Activated naive CD4-positive, alpha-beta T cell treated with anti-CD3 and anti-CD28 coated beads, Interleukin-2, amount 50 U/mL, for 72 hours (primary cell): ENCODE measurements at places on chromosomes 7 and 10. TPM values are rescaled to one million over a fixed set of nuclear protein-coding genes. Genes with fewer than 3 reads are reported as not detected.

DNA sequence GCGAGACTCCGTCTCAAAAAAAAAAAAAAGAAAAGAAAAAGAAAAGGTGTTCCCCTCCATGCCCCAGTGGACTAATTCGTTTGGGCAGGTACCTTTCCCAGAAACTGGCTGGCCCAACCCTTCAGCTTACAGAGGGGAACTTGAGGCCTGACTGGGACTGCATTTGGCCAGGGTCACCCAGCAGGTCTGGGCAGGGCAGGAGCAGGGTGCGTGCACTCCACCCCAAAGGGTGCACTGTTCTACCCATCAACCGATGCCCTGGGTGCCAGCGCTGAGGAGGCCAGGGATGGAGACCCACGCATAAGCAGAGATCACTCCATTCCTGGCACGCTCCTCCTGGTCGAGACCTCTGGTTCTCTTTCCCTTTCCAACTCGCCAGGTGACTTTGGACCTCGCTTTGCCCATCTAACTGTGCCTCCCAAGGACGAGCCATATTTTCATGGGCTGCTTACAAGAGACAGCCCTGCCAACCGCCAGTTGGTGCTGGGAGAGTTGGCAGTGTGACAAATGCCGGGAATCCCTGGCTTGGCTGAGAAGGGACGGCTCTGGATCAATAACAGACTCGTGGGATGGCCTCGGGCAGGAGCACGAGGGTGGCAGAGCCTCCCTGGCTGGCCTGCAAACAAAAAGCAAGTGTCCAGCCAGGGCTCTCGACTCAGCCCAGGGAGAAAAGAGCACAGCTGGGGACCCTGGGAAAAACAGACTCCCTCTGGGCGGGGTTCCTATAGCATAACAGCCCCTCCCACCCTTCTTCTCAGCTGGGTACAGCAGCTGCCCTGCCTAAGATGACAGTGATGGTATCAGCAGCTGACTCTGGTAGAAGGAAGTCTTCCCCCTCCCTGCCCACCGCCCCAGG lies 7.9 kb downstream of the HSPB1 start:
- no peak for DNase-seq

- no peak for DNase-seq
Observed at GRCh38 chr7:97422046-97422445, 304.5 kb downstream of the SDHAF3 start.

- no peak for DNase-seq
Observed at GRCh38 chr7:32243687-32244290, 173.6 kb upstream of the PDE1C start.

DNA sequence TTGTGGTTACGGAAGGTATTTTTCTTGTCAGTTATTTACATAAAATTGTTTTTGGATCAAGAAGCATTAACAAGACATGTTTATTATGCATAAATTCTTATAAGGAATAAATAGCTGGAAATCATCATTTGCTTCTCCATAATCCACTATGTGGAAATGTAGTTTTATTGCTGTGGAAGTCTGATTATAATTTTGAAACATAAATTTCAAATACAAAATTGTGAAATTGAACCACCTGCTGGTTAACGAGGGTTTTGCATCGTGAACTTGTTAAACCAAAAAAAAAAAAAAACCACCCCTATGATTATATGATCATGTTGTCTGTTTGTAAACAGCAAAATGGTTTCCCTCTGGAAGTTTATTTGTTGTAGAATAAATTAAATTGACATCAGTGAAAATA lies 25.9 kb downstream of the ABRAXAS2 start:
- DNase-seq, result no peak

DNA sequence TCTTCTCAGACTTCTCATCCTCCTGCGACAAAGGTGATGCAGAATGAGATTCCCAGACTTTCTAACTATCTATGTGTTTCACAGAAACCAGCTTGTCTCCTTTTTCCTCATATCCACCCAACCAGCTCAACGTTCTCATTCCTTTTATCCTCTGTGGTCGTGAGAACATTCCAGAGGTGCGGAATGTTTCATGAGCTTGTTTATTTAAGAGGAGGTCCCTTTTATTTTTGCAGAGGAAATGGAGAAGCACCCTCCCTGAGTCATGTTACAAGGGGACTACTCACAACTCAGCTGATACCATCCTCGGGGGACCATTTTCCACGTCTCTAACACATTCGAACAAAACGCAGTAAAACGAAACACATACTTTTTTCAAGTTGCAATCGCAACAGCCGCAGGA lies 93.2 kb downstream of the ZRANB1 start:
- no peak for DNase-seq

GRCh38 chr10:113525713-113526112 lies 27.1 kb upstream of the HABP2 start:
- no peak for DNase-seq

DNA sequence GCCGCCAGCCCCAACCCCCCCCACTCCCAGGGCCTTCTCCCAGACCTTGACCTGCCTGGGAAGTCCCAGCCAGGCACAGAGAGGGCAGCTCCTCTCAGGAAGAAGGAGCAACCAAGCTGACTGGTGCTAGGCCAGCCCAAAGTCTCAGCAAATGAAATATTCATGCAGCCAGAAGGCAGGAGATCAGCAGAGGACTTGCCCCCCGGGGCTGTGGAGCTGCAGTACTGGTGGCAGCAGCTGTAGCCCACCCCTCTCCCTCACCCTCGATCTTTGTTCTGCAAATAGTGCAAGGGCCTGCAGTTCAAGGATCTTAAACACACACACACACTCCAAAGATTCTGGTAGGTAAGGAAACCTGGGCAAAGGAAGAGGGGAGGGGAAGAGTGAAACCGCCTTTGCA lies 3.5 kb upstream of the SRRM3 start:
- no peak for DNase-seq

GRCh38 chr10:22427890-22428571 lies 82.7 kb downstream of the SPAG6 start:
- DNase-seq, result no peak

Gene GRK5
- total RNA-seq, result 21.2 TPM

GRCh38 chr10:34290412-34291081 lies 524.5 kb downstream of the PARD3 start:
- DNase-seq, result no peak

Gene RNF148
- total RNA-seq, result not detected

DNA sequence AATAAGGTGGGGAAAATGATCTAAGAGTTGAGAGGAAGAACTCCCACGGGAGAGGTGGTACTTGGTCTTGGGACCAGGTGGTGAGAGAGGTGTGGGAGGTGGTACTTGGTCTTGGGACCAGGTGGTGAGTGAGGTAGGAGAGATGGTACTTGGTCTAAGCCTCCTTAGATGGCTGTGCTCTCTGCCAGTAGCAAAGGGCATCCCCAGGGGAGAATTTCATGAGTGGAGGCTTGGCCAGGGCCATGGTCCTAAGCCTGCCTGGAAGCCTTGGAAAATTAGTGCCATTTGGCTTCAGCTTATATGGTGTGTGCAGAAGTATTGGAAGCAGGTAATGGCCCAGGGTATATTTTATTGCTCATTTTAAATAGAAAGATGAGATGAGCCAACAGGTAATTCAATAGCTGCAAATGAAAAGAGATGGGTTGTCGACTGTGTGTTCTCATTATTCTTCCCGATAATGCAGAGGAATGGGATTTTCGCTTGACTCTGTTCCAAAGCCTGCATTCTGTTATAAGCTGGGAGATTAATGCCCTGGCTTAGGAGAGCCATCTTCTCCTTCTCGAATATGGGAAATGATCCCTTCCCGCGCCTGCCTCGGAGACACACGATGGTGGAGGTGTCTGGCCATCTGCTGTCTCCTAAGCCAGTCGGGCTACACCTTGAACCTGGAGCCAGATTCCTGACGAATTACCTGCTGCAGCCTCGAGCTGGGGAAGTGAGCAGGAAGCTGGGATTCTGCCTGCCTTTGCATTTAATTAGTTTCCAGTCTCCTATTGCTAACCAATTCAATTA lies 287.8 kb downstream of the GALNT17 start:
- DNase-seq, result no peak

DNA sequence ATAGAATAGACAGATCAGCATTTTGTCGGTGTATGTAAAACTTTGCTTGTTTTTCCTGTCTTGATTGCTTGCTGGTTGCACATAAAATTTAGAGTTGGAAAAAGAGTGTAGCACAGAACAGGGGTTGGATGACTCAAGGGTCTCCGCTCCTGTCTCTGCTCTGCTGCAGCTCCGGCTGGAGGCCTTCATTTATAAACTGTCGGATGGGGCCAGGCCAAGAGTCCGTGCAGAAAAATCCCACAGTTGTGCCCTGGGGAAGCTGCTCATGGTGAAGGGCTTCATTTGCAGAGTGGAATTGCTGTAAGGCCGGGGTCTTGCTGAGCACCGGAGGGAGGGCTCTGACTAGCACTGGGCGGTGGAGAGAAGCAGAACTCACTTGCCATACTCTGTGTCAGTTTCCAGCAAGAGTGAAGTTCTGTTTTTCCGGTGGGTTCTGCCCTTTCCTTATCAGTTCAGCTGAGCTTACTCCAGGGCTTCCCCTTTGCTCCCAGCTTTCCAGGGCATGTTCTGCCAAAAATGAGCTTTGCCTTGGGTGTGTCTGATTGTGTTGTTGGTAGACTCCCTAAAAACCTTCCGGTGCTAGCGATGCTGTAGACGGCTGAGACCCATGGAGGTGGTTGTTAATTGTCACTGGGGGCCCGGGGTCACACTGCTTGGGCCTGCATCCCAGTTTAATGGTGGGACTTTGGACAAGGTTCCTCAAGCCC lies 67.2 kb downstream of the CAMK1D start:
- DNase-seq, result no peak

DNA sequence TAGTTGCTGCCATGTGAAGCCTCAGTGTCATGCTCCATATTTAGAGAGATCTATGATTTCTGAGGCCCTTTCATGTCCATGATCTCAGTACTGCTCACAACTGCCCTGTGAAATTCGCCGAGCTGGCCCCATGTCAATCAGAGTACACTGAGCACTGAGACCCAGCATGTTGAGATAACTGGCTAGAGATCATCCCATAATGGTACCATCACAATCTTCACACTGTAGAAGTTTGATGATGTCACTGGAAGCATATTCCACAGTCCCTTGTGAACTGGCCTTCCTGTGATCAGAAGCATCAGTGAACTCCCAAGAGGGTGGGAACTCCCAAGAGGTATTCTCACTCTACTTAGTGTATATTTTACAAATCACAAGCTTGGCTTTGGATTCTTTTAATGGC lies 116.0 kb downstream of the EGFR start:
- DNase-seq, result no peak

GRCh38 chr7:27123477-27124053 lies 7.0 kb downstream of the HOXA4 start:
- no peak for DNase-seq

DNA sequence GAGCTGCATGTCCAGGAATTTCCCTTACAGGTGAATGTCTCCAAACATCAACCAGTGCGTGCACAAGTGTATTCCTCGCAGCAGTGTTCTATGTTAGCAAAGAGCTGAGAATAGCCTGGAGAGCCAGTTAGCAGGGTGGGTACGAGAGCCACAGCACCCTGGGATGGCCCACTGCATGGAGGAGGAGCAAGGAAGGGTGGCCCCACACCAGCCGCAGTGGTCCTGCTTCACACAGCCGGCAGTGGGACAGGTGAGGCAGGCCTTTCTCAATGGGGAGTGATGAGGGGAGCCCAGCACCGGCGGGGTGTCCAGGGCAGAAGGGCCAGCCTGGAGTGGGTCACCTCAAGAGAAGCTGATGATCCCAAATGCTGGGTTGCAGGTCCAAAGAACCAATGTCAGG lies 240.7 kb downstream of the TCERG1L start:
- DNase-seq, result no peak

GRCh38 chr10:79939969-79940368 lies 8.9 kb downstream of the SFTPD start:
- DNase-seq, result no peak

DNA sequence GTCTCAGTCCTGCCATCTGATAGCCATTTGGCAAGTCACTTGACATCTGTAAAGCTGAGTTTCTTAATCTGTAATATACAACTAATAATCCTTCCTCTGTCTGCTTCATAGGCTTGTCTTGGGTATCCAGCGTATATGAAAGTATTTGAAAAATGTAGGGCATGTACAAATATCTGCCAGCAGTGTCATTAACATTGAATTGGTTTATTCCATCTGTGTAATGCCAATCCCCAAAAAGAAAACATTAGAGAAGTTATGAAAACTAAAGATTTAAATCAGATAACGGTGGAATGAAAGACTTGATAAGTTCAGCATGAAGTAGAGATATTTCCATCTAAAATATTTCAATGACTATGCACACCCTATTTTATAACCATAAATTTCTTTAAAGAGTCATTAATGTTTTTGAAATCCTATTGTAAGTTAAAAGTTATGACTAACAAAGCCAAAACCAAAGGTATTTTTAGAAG lies 9.8 kb upstream of the RTKN2 start:
- no peak for DNase-seq

- no peak for DNase-seq
Observed at GRCh38 chr10:13400196-13400965, 52.3 kb upstream of the SEPHS1 start.

Gene LRRN3
- total RNA-seq, result 29.6 TPM

- no peak for DNase-seq
Observed at GRCh38 chr7:143408686-143409561, at the start of gene EPHA1. Gene EPHA1, minus strand, starts transcription at chr7:143408856. Its CDS starts 51 bp downstream, at chr7:143408805.
